ENCODE measurements at places on chromosomes 11 and 22.

DNA sequence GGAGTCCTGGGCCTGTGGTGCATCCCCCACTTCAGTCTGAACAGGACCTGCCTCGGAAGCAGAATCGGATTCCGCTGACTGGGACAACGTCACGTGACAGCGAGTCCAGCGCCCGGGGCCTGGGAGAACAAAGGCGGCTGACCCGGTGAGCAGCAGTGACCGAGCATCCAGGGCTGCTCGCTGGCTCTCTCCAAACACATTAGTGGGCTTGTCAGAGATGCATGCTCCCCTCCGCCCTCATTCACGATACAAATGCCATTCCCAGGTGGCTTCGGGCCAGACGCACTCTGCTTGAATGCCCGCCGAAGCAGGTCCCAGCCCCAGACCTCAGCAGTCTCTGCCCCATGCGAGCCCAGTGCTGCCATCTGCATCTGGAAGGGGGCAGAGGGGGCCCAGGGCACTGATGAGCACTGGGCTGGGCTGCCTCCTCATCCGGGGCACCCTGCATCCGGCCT is 91.0 kb downstream of the WNT7B start:
- no peak for DNase-seq

DNA sequence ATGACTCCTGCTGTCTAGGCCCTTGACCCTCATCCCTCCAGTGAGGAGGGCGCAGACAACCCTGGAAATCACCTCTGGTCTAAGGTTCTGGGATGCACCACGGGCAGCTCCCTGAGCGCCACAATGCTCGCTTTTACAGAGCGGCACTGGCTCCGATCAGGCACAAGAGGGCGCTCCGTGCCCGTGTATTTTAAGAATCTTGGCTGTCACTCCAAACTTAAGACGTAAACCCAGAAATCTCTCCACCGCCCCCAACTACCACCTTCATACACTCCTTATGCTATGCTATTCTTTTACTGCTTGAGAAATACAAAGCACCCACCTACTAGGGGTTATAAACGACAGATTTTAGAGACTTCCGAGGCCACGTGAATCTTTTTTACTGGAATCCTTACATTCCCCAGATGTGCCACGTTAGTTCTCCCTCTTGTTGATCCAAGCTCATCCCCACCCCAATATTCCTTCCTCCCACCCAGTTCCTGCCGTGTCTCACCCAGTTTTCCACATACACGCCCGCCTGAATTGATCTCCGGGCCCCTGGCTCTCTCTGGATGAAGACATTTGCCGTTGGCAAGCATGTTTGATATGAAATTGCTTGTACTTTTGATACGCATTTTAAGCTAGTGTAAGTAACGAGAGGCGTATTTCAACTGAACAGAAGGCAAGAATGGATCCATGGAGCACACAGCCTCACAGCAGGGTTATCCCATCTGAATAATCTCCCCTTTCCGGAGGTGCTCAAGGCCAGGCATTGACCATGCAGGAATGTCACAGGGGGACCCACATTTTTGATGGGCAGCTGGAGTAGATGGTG is 453.5 kb downstream of the OPCML start:
- DNase-seq = peak; percentile 7

GRCh38 chr11:121367001-121367843 is 74.7 kb downstream of the SC5D start:
- peak; percentile 78 for DNase-seq

DNA sequence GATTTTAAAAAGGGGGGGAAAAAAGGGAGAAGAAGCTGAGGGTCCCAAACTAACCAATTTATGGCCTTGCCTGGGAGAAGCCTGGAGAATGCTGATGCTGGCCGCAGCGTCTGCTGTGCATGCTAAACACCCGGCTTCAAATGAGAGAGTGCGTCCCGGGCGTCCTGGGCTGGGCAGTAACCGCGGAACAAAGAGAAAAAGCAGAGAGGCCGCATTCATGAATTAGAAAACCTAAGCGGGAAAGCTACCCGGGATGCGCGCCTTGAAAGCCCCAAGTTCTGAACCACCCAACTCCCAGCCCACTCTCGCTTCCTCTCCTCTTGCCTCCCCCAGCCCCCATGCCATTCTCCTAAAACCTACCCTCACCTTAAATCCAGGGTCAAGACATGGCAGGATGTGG is 6.5 kb downstream of the MN1 start:
- no peak for DNase-seq

- DNase-seq = no peak
Observed at GRCh38 chr11:47915783-47916182, 64.6 kb upstream of the PTPRJ start.

- DNase-seq = no peak
Observed at GRCh38 chr22:44816141-44816540, 63.8 kb downstream of the ARHGAP8 start.

DNA sequence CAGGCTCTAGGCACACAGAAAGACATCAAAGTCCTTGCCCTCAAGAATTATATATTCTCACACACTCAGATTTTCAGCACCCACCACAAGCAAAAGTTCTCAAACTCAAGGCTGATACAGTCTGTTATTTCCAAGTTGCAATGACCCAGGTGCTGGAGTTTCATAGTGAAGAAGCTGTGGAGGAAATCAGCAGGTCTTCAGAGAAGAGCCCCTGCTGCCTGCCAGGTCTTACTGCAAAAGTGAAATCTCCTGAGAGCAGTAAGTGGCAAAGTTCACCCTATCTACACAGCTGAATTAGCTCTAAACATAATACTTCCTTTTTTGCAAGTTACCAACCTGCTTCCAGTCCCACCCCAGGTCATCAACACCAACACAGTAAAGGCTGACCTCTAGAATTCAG is 64.6 kb downstream of the RPL27A start:
- DNase-seq = no peak

GRCh38 chr11:130323452-130324450 is 9.0 kb upstream of the ZBTB44 start:
- no peak for DNase-seq

GRCh38 chr11:69986440-69986787 is 91.7 kb upstream of the ANO1 start:
- no peak for DNase-seq

- no peak for DNase-seq
Observed at GRCh38 chr11:35742707-35743454, 80.3 kb downstream of the TRIM44 start.

DNA sequence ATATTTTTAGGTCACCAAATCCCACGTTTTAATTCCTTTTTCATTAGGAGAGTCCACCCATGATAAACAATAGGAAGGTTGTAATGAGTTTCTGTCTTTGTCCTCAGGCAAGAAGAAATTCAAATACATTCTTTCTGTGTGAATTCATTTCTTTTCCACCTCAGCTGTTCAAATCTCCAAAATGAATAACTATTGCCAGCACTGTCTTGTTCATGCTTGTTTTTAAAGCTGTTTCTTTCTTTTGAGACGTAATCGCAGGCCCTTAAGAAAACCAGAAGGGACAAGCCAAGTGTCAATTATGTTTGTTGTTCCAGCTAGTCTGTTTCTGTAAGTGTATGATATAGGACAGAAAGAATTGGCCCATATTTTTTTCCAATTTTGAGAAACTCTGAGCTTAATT is 20.2 kb downstream of the MMP27 start:
- DNase-seq = no peak

GRCh38 chr11:32006799-32007388 is 84.0 kb upstream of the RCN1 start:
- no peak for DNase-seq

DNA sequence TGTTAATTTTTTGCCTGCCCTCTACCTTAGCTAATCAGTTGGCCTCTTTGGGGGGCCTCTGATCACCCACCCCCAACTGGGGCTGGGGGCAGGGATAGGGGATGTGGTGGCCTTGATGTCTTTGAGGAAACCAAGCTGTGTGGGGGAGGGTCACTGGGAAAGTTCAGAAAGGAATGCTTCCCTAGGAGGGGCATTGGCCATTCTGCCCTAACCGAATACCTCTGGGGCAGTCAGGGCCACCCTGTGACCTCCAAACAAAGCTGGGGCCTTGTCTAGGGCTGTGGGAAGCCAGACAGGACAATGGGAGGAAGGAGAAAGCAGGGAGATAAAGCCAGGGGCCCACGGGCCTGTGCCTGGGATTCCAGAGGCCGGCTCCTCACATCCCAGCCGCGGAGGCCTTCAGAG is 97.5 kb downstream of the TSPAN18 start:
- DNase-seq = no peak

DNA sequence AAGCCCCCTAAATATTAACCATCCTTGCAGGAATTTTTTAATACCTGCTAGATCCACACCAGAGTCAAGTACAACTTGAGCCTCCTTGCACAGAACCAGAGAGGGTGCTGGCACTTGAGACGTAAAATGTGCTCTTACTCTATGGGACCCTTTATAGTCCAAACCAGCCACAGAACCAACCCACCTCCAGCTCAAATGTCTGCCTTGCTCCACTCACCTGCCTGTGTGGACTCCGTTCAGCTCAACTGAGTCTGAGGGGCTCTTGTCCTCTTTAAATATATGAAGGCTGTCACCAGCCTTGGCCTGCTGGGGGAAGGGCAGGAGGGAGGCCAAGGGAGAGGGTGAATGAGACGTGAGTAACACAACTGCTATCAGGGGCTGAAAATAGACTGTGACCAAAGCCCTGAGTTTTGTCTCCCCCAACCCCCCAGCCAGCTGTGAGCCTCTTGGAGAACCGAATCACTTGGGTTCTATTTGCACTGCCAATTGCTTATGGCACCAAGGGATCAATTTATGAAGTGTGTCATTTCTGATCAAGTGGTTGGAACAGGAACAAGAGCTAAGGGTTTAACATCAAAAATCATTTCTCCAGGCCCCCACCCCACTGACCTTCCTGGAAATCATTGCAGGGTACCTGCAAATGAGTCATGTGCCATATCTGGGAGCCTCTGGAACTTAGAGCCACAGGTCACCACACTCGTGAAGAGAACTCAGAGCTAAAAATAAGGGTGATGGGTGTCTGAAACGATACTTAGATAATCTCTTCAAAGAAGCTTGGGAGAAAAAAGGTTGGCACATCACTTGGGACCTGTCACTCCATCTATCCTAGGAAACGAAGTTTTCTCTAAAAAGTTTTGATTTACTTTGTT is at the start of gene CSRP3:
Gene CSRP3, minus strand, starts transcription at position 247 of the 869 bp plus-strand sequence. CDS start 9,535 bp downstream, outside the sequence.
- DNase-seq = no peak

DNA sequence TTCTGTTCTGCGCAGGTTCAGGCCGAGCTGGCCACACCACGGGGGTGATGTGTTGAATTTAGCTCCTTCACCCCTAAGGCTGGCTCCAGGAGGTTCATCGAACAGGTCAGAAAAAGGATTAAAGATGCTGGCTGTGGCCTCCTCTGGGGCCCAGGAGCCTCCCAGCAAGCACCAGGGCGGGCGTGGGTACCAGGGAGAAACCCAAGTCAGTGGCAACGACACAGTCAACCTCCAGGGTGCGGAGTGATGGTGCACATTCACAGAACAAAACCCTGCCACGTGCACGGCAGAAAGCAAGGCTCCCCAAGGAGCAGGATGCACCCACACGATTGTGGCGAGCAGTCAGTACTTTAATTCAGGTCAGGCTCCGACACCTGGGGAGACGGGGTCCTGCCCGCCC is 10.8 kb downstream of the C11orf24 start:
- DNase-seq = no peak

GRCh38 chr22:19166421-19166820 is 12.1 kb downstream of the SLC25A1 start:
- no peak for DNase-seq

- no peak for DNase-seq
Observed at GRCh38 chr11:17865765-17866428, 131.3 kb downstream of the KCNC1 start.

DNA sequence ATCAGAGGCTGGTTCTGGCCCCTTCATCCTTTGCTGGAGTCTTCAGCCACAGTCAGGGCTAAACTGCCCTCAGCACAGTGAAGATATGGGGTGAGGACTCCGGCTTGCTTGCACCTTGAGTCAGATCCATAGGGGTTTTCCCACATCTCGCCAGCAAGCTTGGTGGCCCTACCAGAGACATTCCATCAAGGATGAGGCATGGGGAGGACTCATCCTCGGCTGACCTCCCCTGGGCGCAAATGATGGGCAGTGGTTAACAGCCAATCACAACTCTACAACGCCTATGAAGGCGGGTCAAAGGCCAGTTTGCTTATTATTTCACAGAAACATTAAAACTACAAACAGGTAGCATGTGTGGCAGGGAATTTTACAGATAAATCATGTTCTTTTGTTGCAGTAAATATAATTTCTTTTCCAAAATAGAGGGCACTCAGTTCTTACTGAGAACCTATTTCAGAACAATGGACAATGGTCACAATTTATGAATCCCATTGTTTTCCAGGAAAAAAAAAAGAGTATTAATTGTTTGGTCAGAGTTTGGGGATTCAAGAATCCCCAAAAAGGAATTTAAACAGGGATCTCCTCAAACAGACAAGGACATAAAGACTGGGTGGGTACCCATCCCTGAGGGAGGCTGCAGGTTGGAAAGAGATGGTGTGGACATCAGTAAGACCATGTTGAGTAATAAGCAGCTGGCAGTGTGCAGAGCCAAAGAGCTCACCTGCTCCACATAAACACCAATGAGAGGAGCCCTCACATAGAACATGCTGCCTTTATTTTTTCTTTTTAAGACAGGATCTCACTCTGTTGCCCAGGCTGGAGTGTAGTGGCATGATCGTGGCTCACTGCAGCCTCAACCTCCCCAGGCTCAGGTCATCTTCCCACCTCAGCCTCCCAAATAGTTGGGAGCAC is 14.8 kb downstream of the PLAAT3 start:
- DNase-seq = no peak

- no peak for DNase-seq
Observed at GRCh38 chr11:68412593-68413475, 47.7 kb upstream of the PPP6R3 start.
